Activated CD8-positive, alpha-beta T cell treated with anti-CD3 and anti-CD28 coated beads for 36 hours (primary cell): ENCODE measurements at places on chromosomes 13 and 19. TPM values are rescaled to one million over a fixed set of nuclear protein-coding genes. Genes with fewer than 3 reads are reported as not detected.

- no peaks in the 10 kb centered on the region for H3K36me3 ChIP-seq
- no peaks in the 10 kb centered on the region for H3K4me1 ChIP-seq
- H3K27ac ChIP-seq, result no peak overlapping the region
- no peak for DNase-seq
- H3K27me3 ChIP-seq, result peaks cover 29% of the 10 kb centered on the region
These were observed 15.1 kb upstream of the CACNG8 start for GRCh38 chr19:53947624-53948023.

- peaks cover 46% of the 10 kb centered on the region for H3K4me1 ChIP-seq
- no peak within 1 kb of the TSS for H3K4me3 ChIP-seq
- H3K36me3 ChIP-seq, result peaks cover 6% of the 10 kb centered on the region
- no peak for DNase-seq
- H3K27ac ChIP-seq, result peak within 1 kb of the TSS; percentile 64
These were observed at the start of gene TYROBP for GRCh38 chr19:35908010-35908441. TSS of gene TYROBP (minus strand) at chr19:35908295. CDS start at chr19:35908228, 67 bp downstream.

DNA sequence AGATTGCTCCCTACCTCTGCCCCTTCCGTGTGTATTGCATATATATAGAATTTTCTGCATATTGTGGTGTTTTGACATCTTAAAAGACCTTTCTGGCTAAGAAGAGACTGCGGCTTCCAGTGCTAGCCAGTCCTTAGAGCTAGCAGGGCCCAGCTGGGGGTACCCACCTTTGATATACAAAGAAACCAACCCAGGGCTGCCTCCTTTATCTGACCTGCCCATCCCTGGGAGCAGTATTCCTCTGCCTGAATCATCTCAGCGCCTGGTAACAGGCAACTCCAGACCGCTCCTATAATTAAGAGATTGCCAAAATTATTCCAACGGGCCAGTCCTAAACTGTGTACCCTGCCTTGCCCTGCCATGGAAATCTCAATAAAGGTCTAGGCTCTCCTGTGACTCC is 186.3 kb upstream of the RNF113B start:
- peaks cover 6% of the 10 kb centered on the region for H3K27me3 ChIP-seq
- no peaks in the 10 kb centered on the region for H3K4me1 ChIP-seq
- no peak for DNase-seq
- H3K4me3 ChIP-seq, result no peak overlapping the region
- H3K36me3 ChIP-seq, result no peaks in the 10 kb centered on the region

GRCh38 chr19:32464279-32464678 is 58.7 kb downstream of the DPY19L3 start:
- no peaks in the 10 kb centered on the region for H3K4me1 ChIP-seq
- H3K36me3 ChIP-seq, result peaks cover 4% of the 10 kb centered on the region
- H3K27ac ChIP-seq, result no peak overlapping the region
- H3K27me3 ChIP-seq, result no peaks in the 10 kb centered on the region
- DNase-seq, result no peak

DNA sequence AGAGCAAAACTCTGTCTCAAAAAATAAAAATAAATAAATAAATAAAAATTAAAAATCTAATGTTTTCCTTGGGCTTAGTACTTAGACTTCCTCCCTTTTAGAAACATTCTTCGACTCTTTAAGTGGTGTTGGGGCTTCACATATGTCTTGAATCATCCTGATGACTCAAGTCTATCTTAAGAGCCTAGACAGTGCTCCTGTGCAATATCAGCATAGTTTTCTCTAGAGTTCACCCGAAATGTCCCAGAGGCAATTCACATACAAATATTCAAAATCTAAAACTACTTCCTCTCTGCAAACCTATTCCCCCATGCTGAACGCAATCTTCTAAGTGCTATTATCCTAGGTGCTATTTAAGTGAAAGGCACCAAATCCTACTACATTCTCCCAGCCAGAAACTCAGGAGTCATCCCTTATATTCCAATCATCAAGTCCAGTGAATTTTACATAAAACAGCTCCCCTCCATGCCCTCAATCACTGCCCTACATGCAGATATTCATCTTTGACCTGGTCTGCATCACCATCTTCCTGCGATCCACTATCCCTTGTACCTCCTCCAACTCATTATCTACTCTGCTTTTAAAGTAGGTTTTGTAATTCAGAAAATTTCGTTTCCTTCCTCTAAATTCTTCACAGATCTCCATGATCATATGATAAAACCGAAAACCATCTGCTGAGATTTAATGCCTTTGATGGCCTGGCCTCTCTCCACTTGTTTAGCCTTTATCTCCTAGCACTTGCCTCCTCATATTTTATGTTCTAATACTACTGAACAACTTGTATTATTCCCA is 102.7 kb downstream of the ELF1 start:
- H3K27ac ChIP-seq, result no peak overlapping the region
- DNase-seq, result no peak
- peaks cover 3% of the 10 kb centered on the region for H3K36me3 ChIP-seq
- no peak overlapping the region for H3K4me3 ChIP-seq

GRCh38 chr13:66926851-66927524 is 303.1 kb downstream of the PCDH9 start:
- H3K27me3 ChIP-seq, result no peaks in the 10 kb centered on the region
- H3K4me3 ChIP-seq, result no peak overlapping the region
- H3K4me1 ChIP-seq, result no peaks in the 10 kb centered on the region
- no peak for DNase-seq

- DNase-seq, result no peak
- H3K4me3 ChIP-seq, result no peak overlapping the region
- H3K4me1 ChIP-seq, result peaks cover 10% of the 10 kb centered on the region
- H3K27me3 ChIP-seq, result no peaks in the 10 kb centered on the region
- peaks cover 3% of the 10 kb centered on the region for H3K36me3 ChIP-seq
- H3K27ac ChIP-seq, result no peak overlapping the region
These were observed 8.2 kb downstream of the EID2B start for GRCh38 chr19:39524495-39524894.

DNA sequence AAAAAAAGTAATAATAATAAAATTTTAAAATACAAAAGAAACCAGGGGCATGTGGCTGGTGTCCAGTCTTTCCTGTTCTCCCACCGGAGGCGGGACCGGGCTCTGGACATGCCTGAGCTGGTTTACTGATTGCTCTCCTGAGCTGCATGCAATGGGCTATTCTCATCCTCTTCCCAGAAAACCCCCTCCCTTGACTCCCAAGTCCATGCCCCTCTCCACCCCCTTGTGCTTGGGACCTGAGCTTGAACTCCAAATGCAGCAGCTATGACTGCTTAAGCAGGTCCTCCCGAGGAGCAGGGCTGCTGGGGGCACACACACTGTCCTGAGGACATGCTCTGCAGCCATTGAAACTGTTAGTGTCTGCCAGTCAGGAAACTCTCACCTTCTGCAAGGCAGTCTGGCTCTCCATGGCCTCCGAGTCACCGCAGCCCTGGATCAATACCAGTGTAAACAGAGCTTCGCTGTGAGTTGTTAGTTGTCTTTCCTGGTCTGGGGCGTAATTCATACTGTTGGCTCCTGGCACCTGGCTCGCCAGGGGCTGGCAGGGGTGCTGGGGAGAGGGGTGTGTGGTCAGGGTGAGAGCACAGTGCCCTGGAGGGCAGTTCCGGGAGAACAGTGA is 41.6 kb upstream of the CHST8 start:
- no peaks in the 10 kb centered on the region for H3K27me3 ChIP-seq
- DNase-seq, result no peak
- H3K27ac ChIP-seq, result no peak overlapping the region

- H3K36me3 ChIP-seq, result no peaks in the 10 kb centered on the region
- H3K27me3 ChIP-seq, result peaks cover 3% of the 10 kb centered on the region
- H3K4me3 ChIP-seq, result peak overlapping the region; percentile 83
These were observed 1.3 kb downstream of the RFX2 start for GRCh38 chr19:6108721-6109633.

DNA sequence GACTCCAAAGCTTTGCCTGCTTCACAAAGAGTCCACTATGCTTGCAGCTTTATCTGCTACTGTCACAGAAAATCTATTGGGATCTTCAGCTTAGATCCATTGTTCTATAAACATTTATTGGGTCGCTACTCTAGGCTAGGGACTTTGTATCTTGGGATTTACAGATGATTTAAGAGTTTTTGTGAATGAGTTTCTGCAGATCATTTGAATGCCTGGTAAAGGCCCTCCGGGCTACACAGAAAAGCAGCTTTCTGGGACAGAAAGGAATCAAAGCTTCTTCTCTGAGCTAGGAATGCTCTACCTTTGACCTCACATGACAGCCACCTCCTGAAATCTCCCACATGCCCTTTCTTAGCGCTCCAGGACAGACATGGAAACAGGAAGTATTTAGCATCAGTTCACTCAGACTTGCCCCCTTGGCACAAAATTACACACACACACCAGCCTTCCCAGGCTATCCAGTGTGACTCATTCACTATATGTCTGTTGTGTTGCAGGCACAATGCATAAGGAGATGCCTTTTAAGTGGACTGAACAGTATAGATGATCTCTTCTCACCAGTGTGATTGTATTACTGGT is 492.4 kb downstream of the DACH1 start:
- H3K4me1 ChIP-seq, result no peaks in the 10 kb centered on the region
- H3K27me3 ChIP-seq, result no peaks in the 10 kb centered on the region
- H3K27ac ChIP-seq, result no peak overlapping the region
- H3K4me3 ChIP-seq, result no peak overlapping the region

DNA sequence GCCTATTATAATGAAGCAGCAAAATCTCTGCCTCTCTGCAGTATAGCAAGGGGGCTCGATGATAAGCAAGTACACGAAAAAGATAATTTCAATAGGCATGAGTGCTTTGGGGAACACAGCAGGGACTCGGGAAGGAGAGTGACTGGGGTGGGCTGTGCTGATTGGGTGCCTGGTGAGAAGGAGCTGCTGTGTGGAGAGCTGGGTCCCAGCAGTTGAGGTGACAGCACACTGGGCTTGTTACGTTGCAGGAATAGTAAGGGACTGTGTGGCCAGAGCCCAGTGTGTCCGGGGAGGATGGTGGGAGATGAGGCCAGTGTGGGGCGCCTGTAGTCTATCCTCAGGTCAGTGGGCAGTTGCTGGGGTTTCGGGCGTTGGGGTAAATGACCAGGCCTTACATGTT is 17.4 kb downstream of the WDR62 start:
- peaks cover 50% of the 10 kb centered on the region for H3K36me3 ChIP-seq
- no peaks in the 10 kb centered on the region for H3K27me3 ChIP-seq
- H3K4me3 ChIP-seq, result no peak overlapping the region
- H3K4me1 ChIP-seq, result no peaks in the 10 kb centered on the region

DNA sequence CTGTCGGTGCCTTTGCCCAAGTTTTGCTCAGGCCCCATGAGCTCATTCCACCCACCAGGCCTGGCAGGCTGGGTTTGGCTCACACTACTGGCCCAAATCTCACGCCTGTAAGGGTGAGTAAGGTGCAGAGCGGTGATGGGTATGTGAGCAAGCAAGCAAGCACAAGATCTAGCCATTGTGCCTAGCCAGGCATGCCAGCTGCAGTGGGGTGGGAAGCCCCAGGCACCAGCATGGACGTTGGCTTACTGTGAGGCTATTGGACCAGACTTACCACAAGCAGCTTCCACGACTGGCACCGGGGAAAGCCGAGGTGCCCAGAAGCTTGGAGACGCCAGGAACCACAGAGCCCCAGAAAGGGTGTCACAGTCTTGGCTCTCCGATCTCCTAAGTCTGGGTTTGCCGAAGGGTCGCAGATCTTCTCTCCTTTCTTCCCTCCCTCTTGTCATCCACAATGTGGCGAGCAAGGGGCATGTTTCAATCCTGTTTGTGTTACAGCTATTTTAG is 2659.4 kb upstream of the PCDH20 start:
- H3K4me3 ChIP-seq, result no peak overlapping the region
- no peaks in the 10 kb centered on the region for H3K27me3 ChIP-seq
- H3K27ac ChIP-seq, result no peak overlapping the region
- H3K36me3 ChIP-seq, result no peaks in the 10 kb centered on the region

DNA sequence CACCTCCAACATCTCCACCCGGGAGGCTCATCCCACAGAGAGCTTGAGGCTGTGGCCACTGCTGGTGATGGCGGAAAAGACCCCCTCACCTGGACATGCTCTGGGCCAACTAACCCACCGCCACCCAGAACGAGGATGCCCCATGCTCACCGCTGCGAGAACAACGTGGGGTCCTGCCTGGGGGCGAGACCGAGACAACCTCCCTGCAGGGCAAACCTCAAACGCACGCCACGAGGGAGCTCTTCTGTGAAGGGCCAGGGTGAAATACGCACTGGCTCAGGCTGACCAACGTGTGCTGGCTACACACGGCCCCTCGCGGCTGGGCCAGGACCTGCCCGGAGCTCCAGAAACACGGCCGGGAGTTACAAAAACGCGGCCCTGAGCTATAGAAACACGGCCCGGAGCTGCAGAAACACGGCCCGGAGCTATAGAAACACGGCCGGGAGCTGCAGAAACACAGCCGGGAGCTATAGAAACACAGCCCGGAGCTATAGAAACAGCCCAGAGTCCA is 19.0 kb upstream of the PLPP2 start:
- H3K36me3 ChIP-seq, result peaks cover 5% of the 10 kb centered on the region
- H3K27ac ChIP-seq, result no peak overlapping the region
- no peaks in the 10 kb centered on the region for H3K27me3 ChIP-seq
- H3K4me3 ChIP-seq, result no peak overlapping the region

DNA sequence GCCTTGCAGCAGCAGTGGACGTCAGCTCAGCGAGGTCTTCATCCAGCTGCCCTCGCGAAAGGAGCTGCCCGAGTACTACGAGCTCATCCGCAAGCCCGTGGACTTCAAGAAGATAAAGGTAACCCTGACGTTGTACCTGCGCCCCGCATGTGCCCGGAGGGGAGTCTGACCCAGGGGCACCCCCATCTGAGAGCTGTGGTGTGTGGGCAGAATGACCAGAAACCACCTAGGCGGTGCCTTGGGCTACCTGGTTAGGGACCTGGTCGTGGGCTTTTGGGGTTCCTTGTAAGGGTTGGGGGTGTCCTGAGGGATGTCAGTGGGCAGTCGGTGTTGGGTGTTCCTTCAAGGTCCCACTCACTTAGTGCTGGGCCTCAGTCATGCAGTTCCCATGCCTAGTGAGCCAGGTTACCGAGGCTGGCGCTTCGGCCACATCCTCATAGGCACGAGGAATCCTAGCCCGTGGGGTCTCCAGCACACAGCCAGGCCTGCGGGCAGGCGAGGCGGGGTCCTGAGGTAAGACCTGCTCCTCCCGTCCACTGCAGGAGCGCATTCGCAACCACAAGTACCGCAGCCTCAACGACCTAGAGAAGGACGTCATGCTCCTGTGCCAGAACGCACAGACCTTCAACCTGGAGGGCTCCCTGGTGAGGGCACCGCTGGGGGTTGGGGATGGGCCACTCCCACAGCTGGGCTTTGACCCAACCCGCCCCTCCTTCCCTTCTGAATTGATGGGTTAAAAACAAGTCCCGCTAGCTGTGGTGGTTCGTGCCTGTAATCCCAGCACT is 30.8 kb upstream of the LDLR start:
- no peak for DNase-seq
- no peak overlapping the region for H3K4me3 ChIP-seq
- H3K36me3 ChIP-seq, result peaks cover 11% of the 10 kb centered on the region
- no peaks in the 10 kb centered on the region for H3K27me3 ChIP-seq
- H3K27ac ChIP-seq, result no peak overlapping the region

The SLC25A41 gene
- total RNA-seq, result not detected

The MYPOP gene
- 4.1 TPM for total RNA-seq

The NLRP9 gene
- total RNA-seq, result not detected

The EBPL gene
- total RNA-seq, result 37.8 TPM

The SBK3 gene
- total RNA-seq, result not detected

The FUT6 gene
- total RNA-seq, result not detected

The ZNF560 gene
- 0.11 TPM for total RNA-seq

The RAX2 gene
- total RNA-seq, result not detected
